ENCODE measurements at places on chromosomes 4 and X.

DNA sequence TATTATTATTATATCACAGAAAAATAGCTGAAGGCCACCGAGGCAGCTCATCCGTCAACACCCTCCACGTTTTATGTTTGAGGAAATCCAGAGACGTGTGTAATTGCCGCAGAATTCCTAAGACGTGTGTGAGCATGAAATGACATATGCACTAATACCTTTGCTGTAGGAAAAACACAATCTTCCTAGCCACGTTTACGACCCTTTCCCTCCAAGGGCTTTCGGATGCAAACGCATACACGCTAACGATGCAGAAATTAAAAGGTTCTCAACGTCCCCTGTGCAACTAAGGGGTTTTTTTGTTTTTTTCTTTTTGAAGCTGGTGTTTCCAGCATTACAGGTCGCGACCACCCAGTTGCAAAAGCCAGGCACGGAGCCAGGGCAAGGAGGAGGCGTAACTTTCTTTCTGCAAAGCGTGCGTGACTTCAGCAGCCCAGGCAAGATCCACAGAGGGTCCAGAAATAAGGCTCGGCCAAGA, 33.8 kb downstream of the CRLF2 start:
- DNase-seq: peak; percentile 24

- DNase-seq: no peak
These were observed 153.3 kb upstream of the TENT5D start for GRCh38 chrX:80266979-80267378.

GRCh38 chr4:24780936-24781495, 14.4 kb upstream of the SOD3 start:
- DNase-seq: no peak

- no peak for DNase-seq
These were observed 8.8 kb upstream of the PIGA start for GRCh38 chrX:15344106-15344505.

GRCh38 chr4:146256328-146256727, 42.0 kb downstream of the REELD1 start:
- DNase-seq: no peak

GRCh38 chr4:5389756-5390310, 318.5 kb downstream of the EVC2 start:
- DNase-seq: no peak
